CD4-positive, alpha-beta memory T cell (primary cell): ENCODE measurements at places on chromosomes 11 and 22. TPM values are rescaled to one million over a fixed set of nuclear protein-coding genes. Genes with fewer than 3 reads are reported as not detected.

DNA sequence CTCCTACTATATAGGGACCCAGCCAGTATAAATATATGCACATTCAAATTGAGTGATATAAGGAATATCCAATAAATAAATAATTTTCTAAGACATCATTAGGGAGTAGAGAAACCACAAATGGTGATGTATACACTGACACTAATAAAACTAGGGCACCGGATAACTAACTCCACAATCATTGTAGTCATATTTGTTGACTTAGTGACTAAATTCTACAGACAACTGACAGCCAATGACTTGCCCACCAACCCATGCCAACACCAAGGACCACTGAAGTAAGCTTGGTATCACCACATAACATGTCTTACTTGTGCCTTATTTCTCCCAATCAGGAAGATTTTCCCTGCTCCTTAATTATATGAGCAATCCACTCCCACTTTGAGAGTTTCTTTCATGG is 139.6 kb upstream of the TRPC6 start:
- H3K36me3 ChIP-seq, result no peaks in the 10 kb centered on the region
- H3K27me3 ChIP-seq, result no peaks in the 10 kb centered on the region
- no peaks in the 10 kb centered on the region for H3K4me1 ChIP-seq
- H3K4me3 ChIP-seq, result no peak overlapping the region
- no peak for DNase-seq

DNA sequence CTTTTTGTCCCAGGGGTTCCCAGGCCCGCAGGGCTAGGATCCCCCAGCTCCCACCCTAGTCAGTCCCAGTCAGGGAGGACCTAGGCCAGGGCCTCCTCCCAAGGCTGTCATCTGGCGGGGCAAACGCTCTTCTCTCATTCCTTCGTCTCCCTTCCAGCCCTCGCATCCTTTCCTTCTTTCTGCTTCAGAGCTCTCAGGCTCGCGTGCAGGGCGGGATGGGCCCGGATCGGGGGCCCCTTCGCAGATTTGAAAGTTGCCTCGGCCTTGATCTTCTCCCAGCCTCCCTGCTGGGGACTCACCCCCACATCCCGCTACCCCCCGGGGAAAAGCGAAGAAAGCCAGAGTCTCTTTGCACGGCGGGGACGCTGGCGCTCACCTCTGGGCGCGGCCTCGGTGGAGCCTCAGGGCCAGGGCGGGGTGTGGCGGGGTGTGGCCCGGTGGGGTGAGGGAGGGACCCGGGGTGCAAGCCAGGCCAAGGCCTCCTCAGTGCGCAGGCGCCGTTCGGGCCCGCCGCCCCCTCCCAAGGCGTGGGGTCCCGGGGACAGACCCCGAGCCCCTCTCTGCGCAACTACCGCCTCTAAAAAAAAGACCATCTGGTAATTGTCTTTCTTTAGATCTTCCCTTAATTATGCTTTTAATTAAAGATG is 14.8 kb upstream of the PAX6 start:
- H3K27me3 ChIP-seq, result peaks cover 76% of the 10 kb centered on the region
- no peaks in the 10 kb centered on the region for H3K4me1 ChIP-seq
- no peak overlapping the region for H3K4me3 ChIP-seq

The NRXN2 gene
- not detected for total RNA-seq

The OR5B21 gene
- total RNA-seq, result 0.99 TPM

DNA sequence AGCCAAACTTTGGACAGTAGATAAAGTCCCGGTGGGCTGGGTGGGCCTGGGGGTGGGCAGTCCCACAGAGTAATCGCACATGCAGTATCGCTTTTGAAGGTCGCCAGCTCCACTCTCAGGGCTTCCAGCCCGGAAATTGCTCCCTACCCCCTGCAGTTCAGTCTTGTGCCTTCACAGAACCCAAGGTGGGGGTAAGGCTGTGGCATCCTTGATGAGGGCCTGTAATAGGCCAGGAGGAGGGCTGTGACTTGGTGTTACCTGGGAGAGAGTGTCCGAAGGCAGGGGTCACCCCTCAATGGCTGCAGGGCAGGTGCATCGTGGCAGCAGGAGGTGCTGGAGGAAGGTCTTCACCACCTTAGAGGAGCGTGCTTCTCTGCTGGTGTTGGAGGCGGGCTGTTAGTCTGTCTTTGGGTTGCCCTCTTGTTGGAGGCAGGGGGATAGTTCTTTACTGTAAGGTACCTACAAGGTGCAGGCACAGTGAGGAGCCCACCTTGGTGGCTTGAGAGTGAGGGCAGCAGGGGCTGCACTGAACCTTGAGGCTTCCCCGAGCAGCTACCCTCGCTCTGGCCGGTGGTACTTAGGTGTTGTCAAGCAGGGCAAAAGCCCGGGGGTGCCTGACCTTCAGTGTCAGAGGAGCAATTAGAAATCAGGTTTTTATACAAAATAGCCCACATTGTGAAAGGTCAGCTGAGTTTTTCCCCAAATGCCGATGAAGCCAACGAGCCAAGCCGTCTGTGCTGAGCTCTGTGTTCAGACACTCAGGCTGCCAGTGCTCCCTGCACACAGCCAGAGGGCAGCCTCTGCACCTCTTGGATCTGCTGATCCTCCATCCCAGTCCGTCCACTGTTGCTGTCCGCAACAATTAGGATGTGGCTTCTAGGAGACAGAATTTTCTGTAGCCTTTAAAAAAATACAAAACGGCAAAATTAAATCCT is 21.9 kb downstream of the SAMM50 start:
- H3K4me1 ChIP-seq, result no peaks in the 10 kb centered on the region
- DNase-seq, result no peak
- peaks cover 69% of the 10 kb centered on the region for H3K36me3 ChIP-seq

The SLCO2B1 gene
- 2.4 TPM for total RNA-seq

- H3K36me3 ChIP-seq, result no peaks in the 10 kb centered on the region
- no peak overlapping the region for H3K27ac ChIP-seq
- no peaks in the 10 kb centered on the region for H3K27me3 ChIP-seq
- H3K4me1 ChIP-seq, result no peaks in the 10 kb centered on the region
These were observed 196.5 kb downstream of the FAM76B start for GRCh38 chr11:95593111-95593510.

GRCh38 chr11:34086554-34087283 is 18.7 kb upstream of the NAT10 start:
- DNase-seq, result no peak
- H3K27me3 ChIP-seq, result no peaks in the 10 kb centered on the region
- H3K4me1 ChIP-seq, result peaks cover 15% of the 10 kb centered on the region

The ARHGAP42 gene
- total RNA-seq, result not detected

- no peaks in the 10 kb centered on the region for H3K4me1 ChIP-seq
- H3K36me3 ChIP-seq, result no peaks in the 10 kb centered on the region
- DNase-seq, result no peak
- H3K4me3 ChIP-seq, result no peak within 1 kb of the TSS
- H3K27ac ChIP-seq, result no peak within 1 kb of the TSS
These were observed at the start of gene OR5AR1 for GRCh38 chr11:56663386-56663785. OR5AR1 (plus strand) TSS chr11:56663686; CDS start chr11:56663686, 0 bp downstream.
